ENCODE measurements at places on chromosomes 5 and 9.

DNA sequence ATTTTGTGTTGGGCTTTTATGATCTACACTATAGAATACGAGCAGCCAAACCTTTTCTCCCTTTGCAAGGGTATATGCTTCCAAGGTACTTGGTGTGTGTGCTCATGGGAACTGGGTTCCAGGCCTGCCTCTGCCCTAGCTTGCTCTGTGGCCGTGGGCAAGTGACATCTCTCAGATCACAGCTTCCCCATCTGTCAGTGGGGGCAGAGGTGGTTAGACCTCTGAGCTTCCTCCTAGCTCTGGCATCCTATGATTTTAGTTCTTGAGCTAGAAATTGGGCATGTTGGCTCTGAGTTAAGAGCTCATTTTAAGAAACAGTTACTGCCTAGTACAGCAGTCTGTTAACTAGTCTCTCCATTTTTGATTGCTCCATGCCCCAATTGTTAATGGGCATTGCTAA lies 12.5 kb upstream of the CCNJL start:
- no peak for DNase-seq

- DNase-seq: no peak
Measured at GRCh38 chr9:90035471-90035870, 430.7 kb downstream of the GADD45G start.

DNA sequence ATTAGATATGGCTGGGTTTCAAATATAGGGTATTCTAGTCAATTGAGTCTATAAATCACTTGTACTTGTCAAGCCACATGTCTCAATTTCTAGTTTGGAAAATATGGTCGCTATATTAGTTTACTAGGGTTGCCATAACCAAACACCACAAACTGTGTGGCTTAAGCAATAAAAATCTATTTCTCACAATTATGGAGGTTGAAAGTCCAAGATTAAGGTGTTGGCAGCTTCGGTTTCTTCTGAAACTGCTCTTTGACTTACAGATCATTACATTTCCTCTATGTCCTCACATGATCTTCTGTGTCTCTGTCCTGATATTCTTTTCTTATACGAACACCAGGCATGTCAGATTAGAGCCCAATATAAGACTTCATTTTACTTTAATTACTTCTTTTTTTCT lies 55.8 kb upstream of the BASP1 start:
- DNase-seq: no peak

DNA sequence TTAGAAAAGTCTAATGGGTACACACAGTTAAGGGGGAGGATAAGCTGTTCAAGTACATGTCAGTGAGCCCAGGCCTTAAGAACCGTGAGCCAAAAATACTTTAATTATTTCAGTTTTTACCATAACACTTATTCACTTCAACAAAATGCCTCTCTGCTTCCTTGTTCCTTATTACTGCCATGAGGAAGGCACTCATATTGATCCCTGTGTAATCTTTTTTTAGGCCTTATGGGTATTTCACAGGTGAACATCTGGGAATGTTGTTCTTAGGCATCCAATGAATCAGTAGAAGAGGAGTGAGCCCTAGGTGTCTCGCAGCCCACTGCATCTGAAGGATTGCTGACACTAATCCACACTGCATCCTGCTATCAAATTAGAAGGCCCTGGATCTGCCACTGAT lies 13.5 kb upstream of the DMAC1 start:
- DNase-seq: no peak

- DNase-seq: peak; percentile 33
Measured at GRCh38 chr5:72137826-72138409, 30.6 kb downstream of the MAP1B start.

DNA sequence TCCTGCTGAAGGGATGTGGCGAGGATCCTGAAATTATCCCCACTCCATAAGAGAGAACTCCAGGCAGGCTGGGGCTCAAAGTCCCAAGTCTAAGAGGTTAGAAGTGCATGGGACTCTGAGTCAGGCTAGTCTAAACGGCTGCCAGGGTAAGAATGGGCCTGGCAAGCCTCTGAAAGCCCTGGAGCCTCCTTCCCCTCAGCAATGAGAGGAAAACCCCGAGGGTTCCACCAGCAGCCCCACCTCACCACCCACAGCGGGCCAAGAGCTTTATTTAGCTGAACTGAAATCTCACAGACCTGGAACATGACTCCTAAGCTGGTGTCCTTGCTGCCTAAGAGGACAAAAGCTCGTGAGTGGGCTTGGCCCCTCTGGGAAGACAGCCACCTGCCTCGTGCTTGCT lies 135.5 kb downstream of the SEC61B start:
- no peak for DNase-seq

DNA sequence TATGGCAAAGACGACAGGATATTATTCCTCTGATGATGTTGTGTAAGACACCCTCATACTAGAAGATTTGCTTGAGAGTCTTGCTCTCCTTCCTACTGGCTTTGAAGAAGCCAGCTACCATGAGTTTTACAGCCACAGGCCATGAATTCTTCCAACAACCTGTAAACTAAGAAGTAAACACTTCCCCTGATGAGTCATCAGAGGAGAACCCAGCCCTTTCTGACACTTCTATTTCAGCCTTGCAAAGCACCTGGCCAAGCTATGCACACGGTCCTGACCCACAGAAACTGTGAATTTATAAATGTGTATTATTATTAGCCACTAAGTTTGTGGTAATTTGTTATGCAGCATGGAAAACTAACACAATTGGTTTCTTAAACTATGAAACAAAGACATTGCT lies 288.8 kb upstream of the ADAMTSL1 start:
- DNase-seq: peak; percentile 22

DNA sequence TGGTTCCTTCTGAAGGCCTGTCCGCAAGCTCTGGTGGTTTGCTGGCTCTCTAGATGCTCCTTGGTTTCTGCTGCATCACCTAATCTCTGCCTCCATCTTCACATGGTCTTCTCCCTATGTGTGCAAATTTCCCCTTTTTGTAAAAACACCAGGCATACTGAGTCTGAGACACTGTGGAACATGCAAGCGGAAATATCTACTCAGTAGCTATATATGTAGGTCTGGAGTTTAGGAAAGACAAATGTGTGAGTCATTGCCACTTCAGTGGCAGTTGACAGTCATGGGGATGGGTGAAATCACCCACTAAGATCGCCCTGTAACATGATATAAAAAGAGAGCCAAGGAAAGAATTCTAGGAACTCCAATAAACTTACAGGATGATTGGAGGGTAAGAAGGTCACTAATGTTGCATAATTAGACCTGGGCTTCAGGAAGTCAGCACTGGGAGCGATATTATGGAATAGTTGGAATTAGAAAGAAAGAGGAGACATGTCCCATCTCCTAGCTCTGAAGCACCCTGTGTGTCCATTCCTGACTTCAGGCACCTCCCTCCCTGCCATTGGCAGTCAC lies 22.7 kb upstream of the UBLCP1 start:
- DNase-seq: no peak

- DNase-seq: no peak
Measured at GRCh38 chr5:87233143-87233542, 34.5 kb upstream of the RASA1 start.

GRCh38 chr9:97411789-97412625 lies at the start of gene TDRD7:
TSS of gene TDRD7 (plus strand) at chr9:97412096. CDS start at chr9:97428466, 16,370 bp downstream.
- peak; percentile 91 for DNase-seq

DNA sequence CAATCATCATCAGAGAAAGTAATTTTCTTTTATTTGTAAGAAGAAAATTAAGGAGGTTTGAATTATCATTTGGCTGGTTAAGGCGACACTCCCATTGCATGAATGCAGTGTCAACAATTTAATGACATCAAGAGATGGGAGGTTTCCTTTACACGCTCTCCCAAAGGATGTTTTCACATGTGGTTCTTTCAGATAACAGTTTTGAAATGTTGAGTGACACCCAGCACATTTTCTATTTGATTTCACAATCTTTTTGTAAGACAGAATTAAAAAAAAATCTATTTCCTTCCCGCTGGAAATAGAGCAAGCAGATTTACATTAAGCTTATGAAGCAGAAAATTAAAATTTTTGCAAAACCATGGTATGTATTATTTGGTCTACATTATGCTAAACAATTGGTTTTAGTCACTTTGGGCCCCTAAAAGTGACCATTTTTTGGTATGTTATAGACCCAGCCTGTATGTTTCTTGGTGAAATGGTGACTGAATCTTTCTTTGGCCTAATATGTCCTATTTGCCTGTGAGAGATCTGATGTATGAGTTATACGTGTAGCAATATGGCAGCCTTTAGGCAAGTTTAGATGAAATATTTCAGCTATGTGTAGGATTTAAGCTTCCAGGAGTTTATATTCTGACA lies 18.9 kb upstream of the ANKRD55 start:
- DNase-seq: no peak

- no peak for DNase-seq
Measured at GRCh38 chr5:62424763-62425162, 12.2 kb downstream of the IPO11 start.

DNA sequence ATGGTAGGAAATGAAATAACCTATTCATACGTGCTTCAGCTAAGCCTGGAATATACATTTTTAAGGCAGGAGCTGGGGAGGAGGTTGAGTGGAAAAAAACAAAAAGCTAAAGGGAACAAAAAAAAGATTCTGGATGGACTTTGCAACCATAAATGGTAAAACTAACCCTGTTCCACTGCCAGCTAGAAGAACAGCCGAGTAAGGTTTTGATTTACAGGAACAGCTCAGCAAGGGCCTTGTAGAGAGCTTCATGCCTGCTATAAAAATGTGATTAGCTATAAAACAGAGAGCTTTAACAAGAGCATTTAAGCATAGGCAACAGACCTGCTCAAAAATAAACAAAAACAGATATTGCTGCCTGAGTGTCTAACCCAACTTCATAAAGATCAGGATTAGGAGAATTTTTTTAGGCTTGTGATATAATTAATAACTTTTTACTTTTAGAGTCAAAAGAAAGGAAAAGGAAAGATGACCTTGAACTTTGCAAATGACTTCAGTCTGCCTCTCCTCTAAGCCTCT lies 194.8 kb downstream of the FBXL7 start:
- no peak for DNase-seq
